ENCODE measurements at places on chromosomes 1 and 21.
A peak's percentile ranks its signal among the peaks of the same experiment; 100 is the strongest.

DNA sequence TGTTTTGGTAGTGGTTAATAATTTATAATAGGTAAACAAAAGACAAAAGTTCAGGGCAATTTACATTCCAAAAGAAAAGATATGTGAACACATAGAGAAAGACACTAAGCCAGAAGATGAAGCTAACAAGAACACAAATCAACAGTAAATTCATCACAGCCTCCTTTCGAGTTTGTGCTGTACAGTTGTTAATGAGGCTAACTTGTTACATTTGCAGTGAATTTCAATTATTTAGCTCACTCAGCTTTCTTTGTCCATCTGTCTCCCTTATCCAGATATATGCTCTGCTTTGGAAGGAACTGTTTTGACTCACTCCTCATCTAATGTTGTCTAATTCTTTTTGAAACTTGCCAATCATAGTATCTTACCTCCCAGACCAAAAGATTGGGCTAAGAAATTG, 423.3 kb upstream of the OLFM3 start:
- DNase-seq: no peak

- DNase-seq: no peak
Measured at GRCh38 chr1:156703741-156704140, 1.6 kb downstream of the CRABP2 start.

GRCh38 chr1:223500560-223501425, 107.6 kb downstream of the CCDC185 start:
- DNase-seq: no peak

DNA sequence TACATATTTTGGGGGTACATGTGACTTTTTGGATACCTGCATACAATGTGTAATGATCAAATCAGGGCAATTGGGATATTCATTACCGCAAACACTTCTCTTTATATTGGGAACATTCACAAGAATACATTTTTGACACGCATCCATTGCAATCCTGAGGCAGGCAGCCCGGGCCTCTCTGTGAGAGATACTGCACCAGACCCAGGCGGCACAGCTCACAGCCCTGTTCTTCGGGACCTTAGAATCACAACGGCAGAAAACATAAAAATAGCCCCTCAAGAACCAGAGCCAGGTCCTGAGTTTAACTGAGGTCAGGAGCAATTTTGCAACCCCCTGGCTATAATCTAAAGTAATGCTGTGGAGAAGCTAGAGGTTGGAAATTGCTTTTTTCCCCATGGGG, 90.8 kb upstream of the PGBD5 start:
- DNase-seq: no peak

GRCh38 chr1:179366093-179366800, 476 bp downstream of the AXDND1 start:
- DNase-seq: no peak

- DNase-seq: no peak
Measured at GRCh38 chr21:42473498-42474042, 22.5 kb downstream of the RSPH1 start.

DNA sequence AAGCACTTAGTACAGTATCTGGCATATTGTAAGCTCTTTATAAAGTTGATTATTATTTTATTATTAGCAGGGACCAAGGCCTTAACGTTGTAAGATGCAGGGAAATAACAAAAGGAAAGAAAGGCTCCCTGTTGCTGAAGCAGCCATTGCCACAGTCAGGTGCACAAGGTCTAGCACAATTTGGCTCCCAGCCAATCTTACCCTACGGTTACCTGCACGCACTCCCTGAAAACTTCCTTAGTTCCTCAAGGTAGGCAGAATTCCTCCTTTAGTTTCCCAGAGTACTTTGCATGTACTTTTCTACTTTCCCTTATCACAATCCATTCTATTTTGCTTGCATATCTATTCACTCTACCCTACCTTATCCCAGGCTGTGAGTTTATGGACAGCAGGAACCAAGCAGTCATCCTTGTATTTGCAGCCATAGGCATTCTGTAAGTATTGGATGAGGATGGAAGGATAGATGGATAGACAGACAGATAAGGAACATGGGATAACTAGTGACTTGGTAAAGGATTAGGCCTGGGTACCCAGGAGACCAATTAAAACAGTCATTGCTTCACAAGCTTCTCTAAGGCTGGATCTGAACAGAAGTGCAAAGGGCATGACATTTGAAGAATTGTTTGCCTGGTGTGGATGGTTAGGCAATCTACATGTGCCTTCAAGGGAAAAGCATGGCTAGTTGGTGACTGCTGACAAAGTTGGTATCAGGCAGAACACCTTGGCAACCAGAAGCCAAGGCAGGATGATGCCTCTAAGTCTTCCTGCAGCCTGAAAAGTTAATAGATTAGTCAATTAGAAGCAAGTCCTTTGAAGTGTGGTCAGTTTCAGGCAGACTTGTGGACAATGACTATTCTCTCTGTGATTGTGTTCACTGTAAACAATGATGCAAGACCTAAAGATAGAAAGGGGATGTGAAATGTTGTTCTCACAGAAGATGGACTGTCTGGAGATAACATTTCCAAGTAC, 20.8 kb upstream of the JAK1 start:
- DNase-seq: peak; percentile 51

GRCh38 chr1:30929135-30929889, 20.8 kb upstream of the SDC3 start:
- peak; percentile 38 for DNase-seq

DNA sequence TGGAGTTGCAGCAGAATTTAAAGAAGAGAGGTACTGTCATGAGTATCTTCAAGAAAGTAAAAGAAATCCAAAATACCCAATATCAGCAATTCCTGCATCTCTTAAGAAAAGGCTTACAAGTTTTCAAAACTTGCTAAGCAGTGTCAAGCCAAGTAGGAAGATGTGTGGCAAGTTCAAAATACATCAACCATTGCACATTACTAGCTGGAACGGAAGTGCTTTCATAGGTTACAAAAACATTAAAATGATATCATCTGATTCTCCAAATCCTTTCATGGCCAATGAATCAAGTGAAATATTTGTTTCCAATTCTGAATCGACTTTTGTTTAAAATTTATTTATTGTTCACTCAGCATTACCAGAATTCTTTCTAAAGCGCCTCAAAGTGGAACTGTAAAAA, 5.7 kb upstream of the ABCA4 start:
- DNase-seq: no peak

- DNase-seq: no peak
Measured at GRCh38 chr1:53639251-53639763, 99.7 kb downstream of the GLIS1 start.

DNA sequence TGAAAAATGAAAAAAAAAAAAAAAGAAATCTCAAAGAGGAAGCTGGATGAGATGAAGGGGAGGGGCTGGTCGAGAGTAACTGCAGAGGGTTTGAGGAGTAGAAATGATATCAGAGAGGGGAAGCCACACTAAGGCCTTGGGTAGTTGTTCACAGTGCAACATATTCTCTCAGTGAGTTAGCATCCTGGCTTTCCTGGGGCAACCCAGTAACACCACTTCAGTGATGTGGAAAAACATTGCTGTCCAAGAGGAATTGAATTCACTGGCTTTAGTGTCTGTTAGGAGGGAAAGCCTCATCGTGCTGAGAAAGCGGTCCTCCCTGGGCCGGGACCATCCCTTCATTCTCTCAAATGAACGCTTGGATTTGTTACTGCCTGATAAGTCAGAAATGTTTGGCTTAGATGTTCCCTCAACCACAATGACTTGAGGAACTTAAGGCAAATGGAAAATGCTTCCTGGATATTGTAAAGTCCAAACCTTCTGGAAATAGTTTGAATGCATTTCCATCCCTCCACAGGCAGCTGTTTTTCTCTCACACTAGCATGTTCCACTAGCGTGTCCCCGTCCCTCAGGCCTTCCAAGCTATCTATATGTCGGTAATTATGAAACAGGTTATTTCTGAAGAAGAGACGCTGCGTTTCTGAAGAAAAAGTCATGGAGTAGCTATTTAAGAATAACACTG, 12.2 kb downstream of the TGFB2 start:
- no peak for DNase-seq

DNA sequence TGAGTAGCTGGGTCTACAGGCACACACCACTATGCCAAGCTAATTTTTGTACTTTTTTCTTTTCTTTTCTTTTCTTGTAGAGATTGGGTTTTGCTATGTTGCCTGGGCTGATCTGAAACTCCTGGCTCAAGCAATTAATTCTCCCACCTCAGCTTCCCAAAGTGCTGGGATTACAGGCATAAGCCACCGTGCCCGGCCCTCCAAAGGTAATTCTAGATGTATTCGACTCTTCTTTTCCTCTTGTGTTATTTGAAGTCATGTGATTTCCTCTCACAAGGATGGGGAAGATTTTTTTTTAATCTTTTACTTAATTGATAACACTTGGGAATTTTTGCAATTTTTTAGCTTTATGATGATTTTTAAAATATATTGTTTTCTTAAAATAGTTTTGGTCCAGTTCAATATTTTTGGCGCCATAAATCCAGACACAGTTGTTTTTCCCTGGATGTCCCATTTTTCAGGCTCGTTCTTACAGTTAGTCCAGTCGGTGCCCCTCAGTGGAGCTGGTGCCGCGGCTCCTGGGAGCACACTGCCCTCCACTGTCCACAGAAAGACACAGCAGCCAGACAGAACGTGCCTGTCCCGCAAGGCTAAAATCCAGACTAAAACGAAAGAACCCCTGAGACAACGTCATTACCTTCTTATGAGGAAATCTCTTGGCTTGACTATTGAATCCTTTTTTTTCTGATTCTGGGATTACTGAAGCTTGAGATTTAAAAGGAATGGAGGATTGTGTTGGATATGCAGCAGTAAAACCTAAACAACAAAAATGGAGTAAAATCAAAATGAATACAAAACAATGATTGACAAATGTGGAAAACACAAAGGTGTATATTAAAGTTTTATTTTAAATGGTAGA, 22.4 kb downstream of the STPG1 start:
- DNase-seq: peak; percentile 63

DNA sequence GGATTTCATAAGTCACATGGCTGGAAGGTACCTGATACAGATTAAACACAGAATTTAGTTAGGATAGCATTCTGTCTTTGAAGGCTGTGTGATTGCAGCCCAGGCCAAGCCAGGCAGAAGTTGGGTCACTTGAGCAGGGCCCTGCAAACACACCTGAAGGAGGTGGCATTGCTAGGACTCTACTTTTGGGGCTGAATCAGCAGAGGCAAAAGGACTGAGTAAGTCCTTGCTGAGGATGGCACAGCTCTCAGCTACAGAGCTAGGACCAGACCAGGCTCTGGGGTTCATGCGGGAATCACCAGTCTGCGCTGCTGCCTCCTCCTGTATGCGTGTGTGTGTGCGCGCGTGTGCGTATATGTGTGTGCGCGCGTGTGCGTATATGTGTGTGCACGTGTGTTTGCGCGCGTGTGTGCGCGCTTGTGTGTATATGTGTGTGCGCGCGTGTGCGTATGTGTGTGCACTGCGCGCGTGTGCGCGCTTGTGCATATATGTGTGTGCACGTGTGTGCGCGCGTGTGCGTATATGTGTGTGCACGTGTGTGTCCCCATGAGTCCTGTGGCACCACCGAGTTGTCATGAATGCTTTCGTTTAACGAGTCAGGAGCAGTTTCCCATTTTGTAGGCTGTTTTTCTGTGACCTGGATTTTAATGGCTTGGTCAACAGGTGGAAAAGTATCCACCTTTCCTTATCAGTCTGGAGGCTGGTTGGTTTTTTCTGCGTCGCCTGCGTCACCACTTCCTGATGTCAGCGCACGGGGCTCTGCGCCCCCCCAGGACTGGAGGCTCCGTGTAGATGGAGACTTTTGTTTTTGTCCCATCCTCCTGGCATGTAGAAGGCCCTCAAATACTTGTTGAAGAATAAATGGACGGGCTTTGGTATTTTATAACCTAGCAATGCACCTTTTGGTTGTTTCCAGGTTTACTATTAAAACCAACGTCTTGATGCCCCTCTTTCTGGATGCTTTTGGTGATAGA, 34.7 kb downstream of the ADARB1 start:
- peak; percentile 32 for DNase-seq

DNA sequence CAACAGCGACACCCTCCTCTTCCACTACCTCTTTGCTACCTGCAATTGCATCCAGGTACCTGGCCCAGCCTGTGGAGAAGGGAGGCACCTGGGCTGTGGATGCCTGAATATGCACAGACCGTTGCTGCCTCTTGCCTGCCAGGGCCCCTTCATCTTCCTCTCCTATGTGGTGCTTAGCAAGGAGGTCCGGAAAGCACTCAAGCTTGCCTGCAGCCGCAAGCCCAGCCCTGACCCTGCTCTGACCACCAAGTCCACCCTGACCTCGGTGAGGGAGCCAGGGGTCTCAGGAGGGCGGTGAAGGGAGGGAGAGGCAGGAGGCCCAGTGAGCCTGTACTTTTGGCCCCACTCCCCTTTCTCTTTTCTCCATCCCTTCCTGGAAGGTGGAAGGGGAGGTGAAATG, 11.5 kb downstream of the PSRC1 start:
- no peak for DNase-seq

DNA sequence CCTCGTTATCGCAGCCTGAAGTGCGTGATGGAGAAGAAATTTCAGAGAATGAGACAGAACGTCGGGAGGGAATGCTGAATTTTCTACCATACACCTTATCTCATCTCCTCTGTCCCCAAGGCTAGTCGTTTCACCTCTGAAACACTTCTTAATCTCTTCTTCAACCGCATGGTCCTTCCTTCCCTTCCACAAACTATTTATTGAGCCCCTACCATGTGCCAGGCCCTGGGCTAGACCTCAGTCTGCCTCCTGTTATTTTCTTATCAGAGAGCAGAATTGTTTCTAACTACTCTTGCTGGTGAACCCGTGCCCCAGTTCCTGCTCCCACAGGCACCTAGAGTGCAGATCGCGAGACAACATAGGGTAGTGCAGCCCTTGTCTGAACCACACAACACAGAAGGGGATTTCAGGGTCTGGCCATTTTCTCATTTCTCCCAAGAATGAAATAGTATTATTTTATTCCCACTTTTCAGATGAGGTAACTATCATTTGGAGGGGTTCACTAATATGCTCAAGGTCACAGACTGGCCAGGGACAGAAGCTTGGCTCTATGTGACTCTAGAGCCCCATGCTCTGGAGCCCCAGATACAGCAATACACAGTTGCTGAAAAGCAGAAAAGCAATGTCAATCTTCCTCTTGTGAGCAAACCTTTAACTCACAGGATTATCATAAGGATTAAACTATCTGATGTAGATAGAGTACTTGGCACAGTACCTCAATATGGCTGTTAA, 598 bp upstream of the ADIPOR1 start:
- no peak for DNase-seq

DNA sequence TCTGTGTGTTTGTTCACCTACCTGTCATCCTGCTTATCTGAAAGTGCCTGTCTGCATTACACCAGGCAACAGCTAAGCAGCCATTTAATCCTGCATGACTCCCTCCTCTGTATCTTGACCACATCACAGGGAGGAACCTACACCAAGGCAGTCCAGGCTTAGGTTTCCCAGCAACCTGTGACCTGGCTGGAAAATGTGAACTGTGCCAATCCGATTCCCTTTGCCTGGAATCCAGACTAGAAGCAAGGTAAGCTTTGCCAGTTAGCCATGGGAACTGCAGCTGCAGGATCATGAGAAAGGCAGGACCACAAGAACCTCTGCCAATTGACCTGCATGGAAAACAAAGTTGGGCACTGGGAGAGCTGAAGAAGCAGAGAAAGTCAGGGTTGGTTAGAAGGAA, 6.3 kb upstream of the ATP1B1 start:
- DNase-seq: no peak

DNA sequence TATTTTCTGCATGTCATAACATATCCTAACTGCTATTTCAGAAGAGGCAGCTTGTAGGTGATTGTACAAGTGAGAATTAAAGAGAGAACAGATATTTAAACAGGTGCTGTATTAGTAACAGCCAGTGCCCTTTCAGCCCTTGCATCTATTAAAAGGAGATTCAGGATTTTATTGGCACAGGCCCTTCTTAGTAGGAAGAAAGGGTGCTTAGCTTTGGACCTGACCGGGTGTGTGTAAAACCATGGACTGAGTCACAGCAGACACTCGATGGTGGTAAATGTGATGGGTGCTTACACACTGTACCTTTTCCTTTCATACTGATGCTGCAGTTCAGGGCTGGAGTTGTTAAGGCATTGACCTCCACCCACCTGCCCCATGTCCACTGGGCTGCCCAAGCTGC, 12.7 kb upstream of the CD101 start:
- no peak for DNase-seq

Measured in stimulated activated naive B cell treated with anti-CD40 and anti-IgM and Interleukin-4, amounts not matched to agents 10 μg/mL and 1 μg/mL and 100 μg/mL, for 72 hours (primary cell).